Foreskin keratinocyte (primary cell): ENCODE measurements at places on chromosomes 4 and X. TPM values are rescaled to one million over a fixed set of nuclear protein-coding genes. Genes with fewer than 3 reads are reported as not detected.

TCEAL9 gene
- total RNA-seq: 87.4 and 102 TPM in 2 replicates

PDE6B gene
- total RNA-seq: 0.34 and 0.81 TPM in 2 replicates

AWAT1 gene
- not detected in 2 replicates for total RNA-seq

IQCM gene
- total RNA-seq: not detected in 2 replicates

TBC1D9 gene
- 13.9 and 16.4 TPM in 2 replicates for total RNA-seq

GATA1 gene
- not detected in 2 replicates for total RNA-seq

H2BW1 gene
- not detected in 2 replicates for total RNA-seq

FABP2 gene
- not detected in 2 replicates for total RNA-seq

DKC1 gene
- 77.4 and 98.5 TPM in 2 replicates for total RNA-seq

TFE3 gene
- 41.4 and 41.9 TPM in 2 replicates for total RNA-seq

GPC3 gene
- total RNA-seq: 0.10 and 0.11 TPM in 2 replicates

PSAPL1 gene
- not detected in 2 replicates for total RNA-seq

SYN1 gene
- total RNA-seq: 0.71 TPM in 2 replicates

VMA21 gene
- 42.8 and 44.0 TPM in 2 replicates for total RNA-seq

SULT1B1 gene
- 0.07 and 2.5 TPM in 2 replicates for total RNA-seq

BEX3 gene
- 156 and 159 TPM in 2 replicates for total RNA-seq

VCX gene
- not detected in 2 replicates for total RNA-seq

CEP135 gene
- total RNA-seq: 10.1 and 10.2 TPM in 2 replicates

PDGFC gene
- total RNA-seq: 36.6 and 41.4 TPM in 2 replicates

RASSF6 gene
- 1.2 and 1.3 TPM in 2 replicates for total RNA-seq

FAM149A gene
- total RNA-seq: 0.78 and 0.85 TPM in 2 replicates

PRR32 gene
- total RNA-seq: not detected in 2 replicates

MAP7D3 gene
- 12.9 and 15.3 TPM in 2 replicates for total RNA-seq
